ENCODE measurements at places on chromosomes 13 and 19.

DNA sequence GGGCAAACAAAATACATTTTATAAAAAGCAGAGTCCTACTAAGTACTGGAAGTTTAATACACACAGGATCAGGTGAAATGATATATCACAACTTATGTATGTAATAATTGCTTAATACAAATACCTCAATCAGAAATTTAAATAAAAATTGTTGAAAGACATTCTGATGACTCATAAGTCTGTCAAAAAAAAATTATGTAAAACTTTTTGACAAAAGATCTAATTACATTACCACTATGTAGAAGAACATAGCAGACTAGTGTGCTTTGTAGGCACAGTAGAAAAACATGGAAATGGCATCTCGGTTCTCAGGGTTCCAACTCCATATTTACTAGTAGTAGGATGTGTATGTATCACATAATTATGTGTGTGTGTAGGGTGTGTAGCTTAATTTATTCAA is 156.2 kb downstream of the DNAJC3 start:
- DNase-seq = no peak

DNA sequence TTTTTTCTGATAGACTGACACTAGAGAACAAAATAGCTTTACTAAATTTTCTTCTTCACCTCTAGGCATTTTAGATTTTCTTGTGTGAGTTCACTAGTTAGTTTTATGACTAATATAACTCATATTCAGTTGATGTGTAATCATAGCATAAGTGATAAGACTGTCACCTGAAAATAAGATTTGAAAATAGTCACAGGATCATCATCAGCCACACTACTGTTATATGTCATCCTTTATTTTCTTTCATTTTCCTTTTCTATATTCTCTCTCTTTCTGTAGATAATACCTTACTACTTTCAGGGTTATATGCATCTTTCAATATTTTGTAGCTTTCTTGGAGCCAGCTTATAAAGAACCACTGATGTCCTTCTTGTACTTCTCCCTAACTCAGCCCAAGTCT is 292.6 kb downstream of the TDRD3 start:
- DNase-seq = no peak

- DNase-seq = no peak
These were observed 1.1 kb downstream of the METTL21C start for GRCh38 chr13:102693776-102694175.

DNA sequence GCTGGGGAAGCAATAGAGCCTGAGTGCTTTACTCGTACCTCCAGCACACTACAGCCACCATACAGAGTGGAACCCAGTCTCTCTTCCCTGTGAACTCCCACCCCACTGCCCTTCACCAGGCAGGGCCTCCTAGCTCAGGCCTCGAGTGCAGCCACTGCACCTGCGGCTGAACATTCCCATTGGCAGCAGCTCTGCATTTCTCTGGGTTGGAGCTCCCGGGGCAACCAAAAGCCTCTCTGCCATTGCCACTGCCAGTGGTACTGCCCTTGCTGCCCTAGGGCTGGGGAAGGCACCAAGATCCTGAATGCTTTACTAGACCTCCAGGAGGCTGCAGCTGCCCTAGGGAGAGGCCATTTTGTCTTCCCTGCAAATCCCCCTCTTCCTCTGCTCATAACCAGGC is 266.8 kb downstream of the TDRD3 start:
- no peak for DNase-seq

- no peak for DNase-seq
These were observed 107.6 kb upstream of the RNF113B start for GRCh38 chr13:98284679-98285078.

DNA sequence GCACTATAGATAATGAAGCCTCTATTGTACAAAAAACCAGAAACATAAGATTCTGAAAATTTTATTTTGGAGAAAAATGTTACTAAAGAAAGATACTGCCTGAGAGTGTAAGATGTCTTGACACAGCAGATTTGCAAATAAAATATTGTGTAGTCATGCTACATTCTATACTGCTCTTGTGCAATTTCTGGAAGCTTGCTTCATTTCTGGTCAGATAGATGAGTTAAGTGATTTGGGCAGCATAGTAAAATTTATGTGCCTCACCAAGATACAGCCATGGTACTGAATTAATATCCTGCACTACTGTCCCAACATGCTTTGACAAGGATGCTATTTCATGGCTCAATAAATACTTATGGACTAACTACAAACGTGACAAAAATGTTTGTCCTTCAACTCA is 55.1 kb upstream of the STARD13 start:
- no peak for DNase-seq

DNA sequence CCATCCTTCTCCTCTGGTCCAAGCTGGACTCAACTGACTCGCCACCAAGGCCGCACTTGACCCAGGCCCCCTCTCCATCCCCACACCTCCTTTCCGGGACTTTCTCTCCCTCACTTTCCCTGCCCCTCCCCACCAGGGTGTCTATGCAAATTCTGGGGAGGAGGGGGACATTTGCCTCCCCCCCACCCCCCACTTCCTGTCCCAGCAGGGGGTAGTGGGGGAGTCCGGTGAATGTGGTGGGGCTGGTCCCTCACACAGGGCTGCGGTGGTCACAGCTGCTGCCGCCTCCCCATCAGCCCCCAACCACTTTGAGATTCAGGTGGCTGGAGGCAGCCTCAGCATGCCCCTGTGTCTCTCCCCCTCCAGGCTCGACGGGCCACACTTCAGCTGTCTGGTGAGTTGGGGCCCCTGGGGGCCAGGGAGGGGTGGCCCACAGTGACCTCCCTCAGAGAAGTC is 870 bp downstream of the SPIB start:
- DNase-seq = no peak

DNA sequence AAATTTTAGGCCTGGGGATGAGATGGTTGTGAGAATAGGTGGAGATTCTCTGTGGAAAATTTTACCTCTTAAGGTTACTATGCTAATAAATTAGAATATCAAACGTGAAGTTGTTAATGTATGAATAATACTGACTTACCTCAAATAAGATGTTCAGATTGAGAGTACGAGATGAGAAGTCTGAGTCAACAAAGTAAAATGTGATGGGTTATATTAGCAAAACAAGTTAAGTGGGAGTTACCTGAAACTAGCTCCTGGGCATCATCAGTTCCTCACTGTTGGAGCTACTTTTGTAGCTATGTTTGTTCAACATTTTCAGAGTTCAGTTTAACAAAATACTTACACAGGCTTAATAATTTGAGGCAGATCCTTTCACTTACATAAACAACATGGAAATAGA is 108.6 kb downstream of the PIBF1 start:
- DNase-seq = no peak

GRCh38 chr13:110882972-110883371 is 31.9 kb downstream of the ANKRD10 start:
- no peak for DNase-seq
